NCI-H1048 (cell line): ENCODE measurements at places on chromosomes 11 and 22.

- DNase-seq = no peak
Measured at GRCh38 chr11:43619863-43620505, 60.6 kb upstream of the HSD17B12 start.

- DNase-seq = no peak
Measured at GRCh38 chr11:31812383-31813381, 1.6 kb upstream of the PAX6 start.

- DNase-seq = no peak
Measured at GRCh38 chr11:65307298-65308229, 7.1 kb upstream of the CDC42EP2 start.

- DNase-seq = no peak
Measured at GRCh38 chr22:36432592-36433317, 45.0 kb upstream of the MYH9 start.
